Stimulated activated CD4-positive, alpha-beta T cell treated with anti-CD3 and anti-CD28 coated beads, Interleukin-1b, Interleukin-23, amount 100 ng/mL, for 48 hours (primary cell): ENCODE measurements at places on chromosomes 3 and 15.
A peak's percentile ranks its signal among the peaks of the same experiment; 100 is the strongest.

GRCh38 chr15:77266708-77267386 is 153.1 kb downstream of the PEAK1 start:
- no peak for DNase-seq

DNA sequence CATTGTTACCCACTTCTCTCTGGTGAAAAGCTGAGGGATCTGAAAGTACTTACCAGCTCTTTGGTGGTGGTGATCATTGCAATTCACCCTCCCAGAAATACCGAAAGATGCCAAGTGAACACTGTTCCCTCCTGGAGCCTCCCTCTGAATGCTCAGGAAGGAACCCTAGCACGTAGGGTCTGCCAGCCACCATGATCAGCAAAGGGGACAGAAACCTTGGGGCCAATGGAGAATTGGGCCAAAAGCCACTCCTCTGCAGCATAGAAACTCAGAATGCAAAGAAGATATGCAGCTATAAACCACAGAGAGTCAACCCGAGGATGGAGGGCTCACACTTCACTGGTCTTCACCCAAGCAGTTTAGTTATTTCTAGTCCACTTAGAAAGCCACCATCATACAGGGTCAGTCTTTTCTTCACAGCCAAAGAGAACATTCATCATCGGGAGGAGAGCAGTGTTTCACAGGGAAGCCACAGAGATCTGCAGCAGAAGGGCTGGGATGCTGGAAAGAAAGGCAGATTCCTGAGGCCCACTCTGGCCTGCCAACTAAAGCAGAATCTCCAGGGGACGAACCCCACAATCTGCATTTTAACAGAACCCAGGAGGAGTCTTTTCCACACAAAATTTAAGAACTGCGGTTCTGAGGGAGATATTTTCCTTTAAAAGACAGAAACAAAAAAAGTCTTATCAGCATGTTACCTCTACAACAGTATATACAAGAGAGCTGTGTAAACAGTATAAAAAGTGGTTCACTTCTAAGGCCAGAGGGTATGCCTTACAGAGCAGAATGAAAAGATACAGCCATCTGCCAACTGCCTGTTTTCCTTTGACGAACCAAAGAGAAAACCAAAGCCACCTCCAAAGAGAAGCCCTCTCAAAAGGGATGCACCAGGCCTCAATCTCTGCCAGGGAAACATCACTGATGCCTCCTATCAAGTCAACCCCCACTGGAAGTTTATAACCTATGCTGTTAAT is 11.3 kb downstream of the TBC1D2B start:
- DNase-seq = no peak

DNA sequence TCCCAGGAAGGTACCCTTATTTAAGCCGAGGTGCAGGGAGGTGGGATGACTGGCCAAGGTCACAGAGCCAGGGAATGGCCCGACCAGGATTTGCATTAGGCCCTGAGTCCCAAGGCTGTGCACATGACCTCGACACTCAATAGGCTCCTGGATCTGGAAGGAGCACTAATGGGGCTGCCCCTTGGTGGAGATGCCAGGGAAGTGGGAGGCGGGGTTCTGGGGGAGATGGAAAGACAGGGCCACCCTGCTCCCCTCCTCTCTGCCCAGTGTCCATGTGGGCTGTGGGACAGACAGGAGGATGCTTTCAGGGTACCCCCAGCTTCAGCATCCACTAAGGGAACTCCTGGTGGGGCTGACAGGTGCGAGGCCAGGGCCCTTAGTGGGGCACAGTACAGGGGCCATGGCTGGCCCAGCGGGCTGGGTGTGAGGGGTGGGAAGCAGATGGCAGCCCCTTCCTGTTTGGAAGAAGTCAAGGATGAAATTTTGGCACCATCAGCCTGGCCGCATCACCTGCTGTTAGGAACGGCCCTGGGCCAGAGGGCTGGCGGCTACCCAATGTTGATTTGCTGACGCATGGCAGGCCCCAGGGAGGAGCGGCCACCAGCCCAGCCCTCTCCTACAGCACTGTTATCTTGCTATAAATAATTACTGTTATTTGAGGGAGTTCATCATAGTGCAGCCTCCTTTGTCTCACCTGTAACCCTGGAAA is 37.3 kb downstream of the ATP2B2 start:
- DNase-seq = no peak

- DNase-seq = no peak
Measured at GRCh38 chr15:95923792-95924191, 406.7 kb upstream of the NR2F2 start.

GRCh38 chr15:98347001-98347400 is 301.3 kb upstream of the IGF1R start:
- no peak for DNase-seq

GRCh38 chr15:35444557-35445204 is 101.3 kb downstream of the DPH6 start:
- DNase-seq = no peak

DNA sequence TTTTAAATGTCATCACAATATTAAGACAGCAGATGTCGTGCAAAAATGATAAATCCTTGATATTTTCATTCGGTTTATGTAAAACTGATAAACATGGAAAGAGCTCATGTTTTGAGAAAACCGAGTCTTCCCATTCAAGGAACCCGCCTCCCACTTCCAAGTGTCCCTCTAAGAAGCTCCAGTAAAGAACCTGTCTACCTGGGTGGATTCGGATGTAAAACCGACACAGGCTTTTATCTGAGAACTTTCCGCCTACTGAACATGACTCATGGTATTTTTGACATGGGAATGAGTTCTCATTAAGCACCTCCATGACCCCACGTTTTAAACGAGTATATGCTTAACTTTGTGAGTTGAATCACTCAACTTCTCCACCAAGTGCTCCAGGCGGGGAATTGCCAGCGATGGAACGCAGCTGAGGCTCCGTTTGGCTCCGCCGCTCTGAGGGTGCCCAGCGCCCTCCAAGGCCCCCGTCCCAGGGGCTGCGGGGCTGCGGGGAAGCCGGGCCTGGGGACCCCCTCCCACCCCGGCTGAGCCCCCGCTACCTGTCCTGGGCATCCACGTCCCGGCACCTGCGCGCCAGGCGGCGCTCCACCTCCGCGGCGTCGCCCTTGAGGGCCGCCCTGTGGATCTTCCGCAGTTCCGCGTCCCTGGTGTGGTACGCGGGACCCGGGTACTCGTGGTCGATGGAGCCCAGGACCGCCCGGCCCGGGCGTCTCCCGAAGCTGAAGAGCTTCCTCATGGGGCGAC is 119.9 kb downstream of the LMLN start:
- DNase-seq = peak; percentile 50

DNA sequence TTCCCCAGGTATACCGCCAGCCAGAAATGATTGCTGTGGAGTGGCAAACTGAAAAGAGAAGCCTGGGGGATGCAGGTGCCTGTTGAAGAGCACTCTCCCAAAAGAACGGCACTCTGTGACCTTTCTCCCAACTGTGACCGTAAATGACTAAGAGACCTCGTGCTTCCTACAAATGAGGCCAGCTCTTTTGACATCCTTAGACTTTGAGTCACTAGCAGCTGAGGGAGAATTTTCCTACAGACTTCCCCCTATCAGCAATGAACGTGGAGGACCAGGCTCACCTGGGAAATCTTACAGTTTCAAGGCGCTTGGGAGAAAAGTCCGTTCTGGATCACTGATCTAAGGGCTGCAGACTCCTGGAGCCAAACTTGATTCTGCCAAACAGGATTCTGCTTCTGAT is 8.6 kb downstream of the AQP9 start:
- no peak for DNase-seq

DNA sequence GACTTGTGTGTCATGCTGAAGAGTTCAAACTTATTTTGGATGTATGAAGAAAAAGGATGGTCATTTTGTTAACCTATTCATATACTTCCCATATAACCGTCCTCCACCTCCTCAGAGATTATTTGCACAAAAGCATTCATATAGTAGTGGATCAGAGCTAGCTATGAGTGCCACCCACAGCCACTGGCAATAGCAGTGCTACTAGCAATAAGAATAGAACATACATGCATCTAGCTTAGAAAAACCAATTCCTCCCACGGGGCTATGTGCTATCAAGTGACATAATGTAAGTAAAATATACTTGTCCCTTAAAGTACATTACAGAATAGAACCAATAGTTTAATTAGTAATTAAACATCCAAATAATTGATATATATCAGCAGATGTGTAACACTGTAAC is 10.3 kb upstream of the ZBED2 start:
- DNase-seq = no peak

DNA sequence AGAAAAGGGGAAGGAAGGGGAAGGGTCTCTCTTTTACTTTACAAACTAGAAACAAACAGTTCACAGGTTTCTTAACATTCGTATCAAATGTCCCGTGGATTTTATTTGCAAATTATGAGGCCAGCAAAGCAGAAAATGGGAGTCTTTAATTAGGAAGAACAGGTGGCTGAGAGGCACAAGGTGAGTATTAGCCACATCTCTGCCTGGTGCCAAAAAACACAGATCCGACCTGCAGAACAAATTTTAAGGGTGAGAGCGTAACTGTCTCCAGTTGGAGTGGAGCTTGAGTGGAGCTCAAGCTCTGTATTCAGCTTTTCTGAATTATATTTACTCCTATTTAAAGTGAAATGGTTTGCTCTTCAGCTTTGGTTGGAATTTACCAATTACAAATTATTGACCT is 1004.9 kb downstream of the FHIT start:
- DNase-seq = no peak
